GM03348 (cell line): ENCODE measurements at places on chromosomes 6 and 20.

DNA sequence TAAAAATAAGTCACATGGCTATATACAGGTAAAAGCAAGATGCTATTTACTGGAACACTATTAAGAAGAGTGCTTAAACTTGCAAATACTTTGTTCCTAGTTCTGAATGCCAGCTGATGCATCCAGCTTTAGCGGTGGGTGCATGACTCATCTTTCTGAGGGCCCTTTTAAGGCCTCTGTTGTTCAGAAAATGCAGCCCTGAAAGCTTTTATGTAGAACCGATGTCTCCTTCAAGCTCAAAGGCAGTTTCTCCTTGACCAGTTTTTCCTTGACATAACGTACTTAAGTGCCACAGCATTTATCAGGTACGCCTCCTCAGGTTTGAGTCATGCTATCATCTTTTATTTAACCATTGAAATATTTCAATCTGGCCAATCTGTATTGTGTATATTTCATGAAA is 82.8 kb downstream of the MLIP start:
- peak; percentile 50 for DNase-seq

DNA sequence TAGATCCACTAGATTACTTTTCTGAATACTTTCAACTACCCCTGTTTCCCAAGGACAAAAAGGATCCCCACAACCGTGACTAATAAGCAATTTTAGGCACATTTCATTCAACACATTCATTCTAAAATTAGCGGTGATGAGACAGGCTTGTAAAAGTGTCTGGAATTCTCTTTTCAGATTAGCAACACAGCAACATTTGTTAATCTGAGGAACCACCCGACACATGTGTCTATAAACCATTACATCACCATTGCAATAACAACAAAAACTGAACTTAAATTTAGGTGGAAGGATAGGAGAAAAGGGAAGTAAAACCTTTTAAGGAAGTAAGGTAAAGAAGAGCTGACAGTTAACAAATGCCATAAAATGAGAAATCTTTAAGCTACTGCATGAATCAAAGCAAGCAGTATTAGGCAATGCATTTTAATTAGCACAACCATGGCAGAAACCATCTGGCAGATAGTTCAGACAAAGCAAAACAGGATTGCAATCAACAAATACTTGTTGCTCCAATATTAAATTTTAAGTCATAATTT is 49.1 kb downstream of the MAP3K7 start:
- peak; percentile 13 for DNase-seq

- DNase-seq, result no peak
Observed at GRCh38 chr20:43739148-43739749, 12.4 kb upstream of the GTSF1L start.

DNA sequence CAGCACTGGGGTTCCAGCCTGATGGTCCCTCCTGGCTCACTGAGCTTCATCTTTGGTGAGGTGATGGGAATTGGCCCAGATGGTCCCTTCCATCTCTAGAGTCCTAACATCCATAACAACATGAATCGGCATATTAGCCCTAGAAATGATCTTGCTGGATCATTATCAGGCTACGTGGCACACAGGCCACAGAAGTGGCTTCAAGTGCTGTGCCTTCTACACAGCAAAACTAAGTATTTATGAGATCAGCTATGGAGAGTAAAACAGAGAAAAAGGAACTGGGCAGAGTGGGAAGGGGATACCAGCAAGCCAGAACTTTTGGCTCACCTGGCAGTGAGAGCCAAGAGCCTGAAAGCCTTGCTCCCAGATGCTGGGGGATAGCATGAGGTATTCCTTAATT is 116.9 kb downstream of the TRERF1 start:
- DNase-seq, result no peak

- no peak for DNase-seq
Observed at GRCh38 chr6:35341557-35341956, 801 bp upstream of the PPARD start.

DNA sequence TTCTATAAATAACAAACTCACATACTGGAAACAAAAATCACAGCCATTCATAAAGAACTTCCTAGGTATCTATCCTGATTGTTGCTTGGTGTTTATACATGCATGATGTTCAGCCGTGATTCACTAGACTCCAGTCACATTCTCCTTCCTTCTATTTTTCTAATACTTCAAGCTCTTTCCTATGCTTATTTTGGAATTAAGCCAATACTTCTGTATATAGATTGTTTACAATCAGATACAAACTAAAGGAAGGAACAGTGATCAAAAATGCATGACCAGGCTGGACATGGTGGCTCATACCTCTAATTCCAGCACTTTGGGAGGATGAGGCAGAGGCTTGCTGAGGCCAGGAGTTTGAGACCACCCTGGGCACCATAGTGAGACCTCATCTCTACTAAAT is 377.5 kb upstream of the IRAK1BP1 start:
- DNase-seq, result no peak

DNA sequence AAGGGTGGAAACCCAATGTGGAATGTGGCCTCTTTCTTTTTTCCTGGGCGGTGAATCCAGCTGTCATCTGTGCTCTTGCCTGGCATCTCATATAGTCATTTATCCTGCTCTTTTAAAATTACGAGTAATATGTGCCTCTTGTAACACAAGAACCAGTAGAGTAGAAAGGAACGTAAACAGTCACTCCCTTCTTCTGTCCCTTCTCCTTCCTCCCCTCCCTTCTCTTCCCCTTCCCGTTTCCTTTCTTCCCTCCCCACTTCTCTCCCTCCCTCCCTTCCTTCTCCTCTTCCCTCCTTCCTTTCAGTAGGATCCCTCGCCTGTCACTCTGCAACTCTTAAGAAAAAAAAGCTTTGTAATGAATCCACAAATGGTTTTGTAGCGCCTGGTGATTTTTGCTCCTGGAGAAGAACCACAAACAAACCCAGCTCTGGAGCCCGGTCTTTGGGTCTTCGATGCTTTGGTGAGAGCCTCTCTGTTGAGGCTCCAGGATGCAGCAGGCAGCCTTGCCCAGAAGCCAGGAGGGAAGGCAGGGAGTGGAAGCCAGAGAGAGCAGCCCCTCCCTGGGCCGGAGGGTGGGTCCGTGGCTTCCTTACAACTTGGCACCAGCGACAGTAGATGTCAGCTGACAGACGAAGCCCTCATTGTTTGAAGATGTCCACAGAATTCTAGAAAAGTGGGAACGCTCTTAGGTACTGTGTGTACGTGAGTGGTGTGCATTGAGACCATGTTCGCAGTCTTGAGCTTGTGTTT is 15.0 kb downstream of the DUSP22 start:
- no peak for DNase-seq

DNA sequence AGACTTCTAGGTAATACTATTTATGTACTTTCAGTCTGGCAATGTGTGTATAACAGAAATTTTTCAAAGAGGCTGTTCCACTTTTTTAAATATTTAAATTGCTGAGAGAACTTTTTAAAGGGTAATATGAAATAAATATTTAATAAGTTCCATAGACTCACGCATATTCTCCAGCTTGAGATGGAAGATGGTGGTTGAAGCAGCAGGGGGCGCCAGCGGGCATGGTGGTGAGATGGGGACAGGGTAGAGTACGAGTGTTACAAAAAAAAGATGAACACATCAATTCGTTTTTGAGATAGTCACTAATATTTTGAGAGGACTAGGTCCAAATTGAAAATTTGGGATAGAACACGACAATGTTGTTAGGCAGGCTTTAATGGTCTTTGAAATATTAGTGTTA is 68.4 kb downstream of the RSPO3 start:
- no peak for DNase-seq

DNA sequence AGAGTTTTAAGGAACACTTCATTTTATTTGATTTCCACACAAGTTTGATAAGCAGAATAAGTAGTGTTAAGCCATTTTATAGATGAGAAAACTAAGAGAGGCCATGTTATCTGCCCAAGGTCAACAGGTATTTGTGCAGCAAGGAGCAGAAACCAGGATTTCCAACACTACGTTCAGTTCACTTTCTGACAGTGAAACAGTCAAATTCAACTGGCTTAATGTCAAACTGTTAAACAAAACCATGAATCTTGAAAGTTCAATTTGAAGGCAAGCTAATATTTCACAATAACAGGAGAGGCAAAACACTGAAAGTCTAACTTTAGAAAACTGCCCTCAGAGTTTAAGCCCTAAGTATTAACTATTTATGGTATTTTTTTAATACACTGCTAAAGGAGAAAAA is 32.6 kb downstream of the DTNBP1 start:
- DNase-seq, result no peak

- no peak for DNase-seq
Observed at GRCh38 chr6:135820340-135820739, 31.2 kb upstream of the PDE7B start.

GRCh38 chr20:8162610-8163009 is 30.5 kb downstream of the PLCB1 start:
- no peak for DNase-seq

GRCh38 chr6:149166336-149166735 is 151.2 kb upstream of the TAB2 start:
- DNase-seq, result no peak

GRCh38 chr20:50333812-50334211 is 143.2 kb downstream of the CEBPB start:
- DNase-seq, result no peak

GRCh38 chr6:41581381-41581991 is 35.3 kb downstream of the FOXP4 start:
- peak; percentile 85 for DNase-seq

DNA sequence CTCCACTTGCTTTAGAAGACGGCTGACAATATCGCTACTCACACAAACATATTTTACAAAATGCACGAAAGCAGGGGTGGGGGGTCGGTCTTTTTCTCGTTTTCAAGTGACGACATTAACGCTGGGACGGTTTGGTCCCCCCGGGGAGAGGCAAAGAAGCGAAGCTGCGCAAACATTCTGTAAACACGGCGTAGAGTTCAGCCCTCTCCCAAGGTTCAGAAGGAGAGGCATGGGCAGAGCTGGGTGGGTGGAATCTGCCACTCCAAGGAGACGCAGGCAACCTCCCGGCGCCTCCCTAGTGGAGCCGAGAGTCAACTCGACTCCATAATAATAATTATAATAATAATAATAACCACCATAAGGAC is 2.4 kb downstream of the NKX2-2 start:
- no peak for DNase-seq

DNA sequence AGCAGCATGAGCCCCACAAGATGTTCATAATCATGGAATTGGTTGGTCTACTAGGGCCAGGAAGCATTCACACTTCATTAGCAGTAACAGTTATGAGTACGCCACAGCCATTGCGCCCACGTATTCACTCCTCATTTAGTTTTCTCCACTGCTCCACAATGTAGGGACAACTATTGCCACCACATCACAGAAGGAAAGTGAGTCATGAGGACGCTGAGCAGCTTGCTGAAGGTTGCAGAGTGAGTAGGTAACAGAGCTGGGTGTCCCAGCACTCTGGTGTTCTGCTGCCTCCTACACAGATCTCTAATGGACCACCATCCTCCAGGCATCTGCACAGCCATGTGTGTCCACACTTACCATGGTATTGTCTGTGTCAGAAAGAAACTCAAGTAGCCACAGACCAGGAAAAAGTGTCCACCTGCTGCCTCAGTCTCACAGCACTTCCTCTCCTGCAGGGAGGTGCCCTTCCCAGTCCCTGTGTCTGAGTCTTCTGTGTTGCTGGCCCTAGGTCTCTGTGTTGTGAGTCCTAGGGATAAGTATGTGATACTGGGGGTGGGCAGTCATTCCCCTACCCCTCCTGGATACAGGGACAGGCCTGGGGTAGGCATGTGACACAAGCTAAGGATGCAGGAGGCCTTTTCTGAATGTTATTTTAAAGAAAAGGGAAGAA is 103.9 kb downstream of the TTLL2 start:
- DNase-seq, result no peak

GRCh38 chr6:168938546-168938945 is 315.1 kb downstream of the THBS2 start:
- DNase-seq, result no peak

DNA sequence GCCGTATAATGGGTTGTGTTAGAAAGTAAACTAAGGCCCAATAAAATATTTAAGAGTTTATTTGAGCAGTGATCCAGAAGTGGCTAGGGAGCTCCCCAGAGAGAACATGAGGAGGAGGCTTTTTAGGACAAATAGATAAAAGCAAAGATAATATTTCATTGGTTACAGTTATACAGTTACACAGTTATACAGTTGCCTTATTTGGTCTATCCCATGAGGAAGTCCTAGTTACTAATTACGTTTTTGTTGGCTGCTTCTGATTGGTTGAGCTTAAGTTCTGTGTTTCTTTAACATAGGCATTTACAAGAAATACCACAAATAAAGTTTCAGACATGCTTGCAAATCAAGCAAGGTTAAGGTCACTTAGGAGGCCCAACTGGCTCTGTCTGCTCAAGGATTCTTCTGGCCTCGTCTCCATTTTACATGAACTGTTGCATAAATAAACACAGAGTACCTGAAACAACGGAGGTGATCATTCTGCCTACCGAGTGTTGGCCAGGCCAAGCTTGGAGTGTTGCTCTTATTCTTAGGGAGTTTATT is 7.0 kb downstream of the UBD start:
- DNase-seq, result peak; percentile 74

DNA sequence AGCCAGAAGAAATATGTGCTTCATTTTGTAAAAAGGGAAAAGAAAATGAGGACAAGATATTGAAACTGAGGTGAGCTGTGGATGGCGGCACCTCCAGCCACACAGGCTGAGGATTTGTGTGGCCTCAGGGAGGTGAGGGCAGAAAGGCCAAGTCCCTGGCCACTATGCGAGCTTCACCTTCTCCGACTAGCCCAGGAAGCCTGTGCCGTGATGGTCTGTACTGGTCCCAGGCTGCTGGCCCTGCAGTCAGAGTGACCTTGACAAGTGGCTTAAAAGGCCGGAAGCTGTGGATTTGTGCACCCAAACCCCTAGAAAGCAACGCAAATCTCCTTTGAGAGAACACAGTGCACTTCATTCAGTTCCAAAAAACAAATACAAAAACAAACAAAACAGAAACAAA is 48.1 kb downstream of the WDR27 start:
- no peak for DNase-seq

GRCh38 chr6:131949909-131950766 is 1.0 kb downstream of the CCN2 start:
- peak; percentile 67 for DNase-seq

DNA sequence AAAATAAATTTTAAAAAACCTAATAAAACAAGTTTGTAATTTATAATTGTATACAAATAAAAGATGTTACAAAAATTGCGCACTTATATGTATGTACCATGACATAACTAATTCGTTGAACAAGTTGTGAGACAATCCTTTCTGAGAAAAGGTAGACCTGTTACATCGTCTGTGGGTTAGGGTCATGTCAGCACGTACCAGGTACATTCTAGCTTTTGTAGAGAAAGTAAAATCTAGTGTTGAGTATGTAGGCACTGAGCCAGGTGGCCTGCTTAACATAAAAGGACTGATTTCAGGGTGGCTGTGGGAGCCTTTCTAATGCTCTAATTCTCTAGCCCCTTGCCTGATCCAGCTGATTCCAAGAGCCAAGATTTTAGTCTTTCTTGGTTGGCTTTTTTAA is 10.4 kb downstream of the RPL7L1 start:
- no peak for DNase-seq

- peak; percentile 52 for DNase-seq
Observed at GRCh38 chr20:5056801-5057599, 55.7 kb upstream of the SLC23A2 start.
